ENCODE measurements at places on chromosomes 2 and 18. TPM values are rescaled to one million over a fixed set of nuclear protein-coding genes. Genes with fewer than 3 reads are reported as not detected.

DNA sequence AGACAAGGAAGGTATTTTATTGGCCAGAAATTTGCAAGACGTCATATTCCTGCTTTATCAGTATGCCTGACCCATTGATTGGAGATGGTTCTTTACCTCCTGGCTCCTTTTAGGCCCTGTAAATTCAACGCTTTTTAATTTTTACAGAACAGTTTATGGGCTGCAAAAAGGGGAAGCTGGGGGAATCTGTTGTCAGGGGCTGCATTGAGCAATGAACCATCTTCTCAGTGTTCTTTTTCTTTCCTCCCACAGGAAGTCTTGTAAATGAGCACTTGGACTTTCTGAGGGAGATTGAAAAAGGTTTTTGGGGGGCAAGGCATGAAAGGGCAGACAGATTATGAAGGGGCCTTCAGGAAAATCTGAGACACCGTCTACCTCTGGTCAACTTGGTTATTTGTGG, 503.6 kb upstream of the TNP1 start:
- DNase-seq = no peak

The HDAC4 gene
- polyA plus RNA-seq = 24.4 TPM

- no peak for DNase-seq
Observed at GRCh38 chr2:217513258-217513657, 489.5 kb downstream of the TNS1 start.

The AGXT gene
- polyA plus RNA-seq = 0.49 TPM

The BUB1 gene
- polyA plus RNA-seq = 0.56 TPM

DNA sequence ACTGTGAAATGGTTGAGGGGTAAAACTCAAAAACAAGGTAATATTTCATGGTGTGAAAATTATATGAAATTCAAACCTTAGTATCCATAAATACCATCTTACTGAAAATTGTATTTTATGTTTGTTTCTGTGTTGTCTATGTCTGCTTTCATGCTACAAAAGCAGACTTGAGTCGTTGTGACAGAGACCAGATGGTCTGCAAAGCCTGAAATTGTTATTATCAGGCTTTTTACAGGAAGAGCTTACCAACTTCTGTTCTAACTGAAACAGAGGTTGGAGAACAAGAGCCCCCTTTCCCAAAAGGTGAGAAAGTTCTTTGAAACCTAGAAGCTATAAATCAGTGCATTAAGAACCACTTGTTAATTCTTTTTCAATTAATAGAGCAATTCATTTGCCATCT, 110.0 kb downstream of the COL4A4 start:
- DNase-seq = no peak
